ENCODE measurements at places on chromosomes 2 and 18.

GRCh38 chr2:218882866-218883366 is 2.3 kb downstream of the WNT10A start:
- DNase-seq, result no peak

- no peak for DNase-seq
These were observed 104.2 kb downstream of the SH3BP4 start for GRCh38 chr2:235055891-235056516.

- DNase-seq, result no peak
These were observed 38.8 kb downstream of the ZNF519 start for GRCh38 chr18:14093307-14093915.

- DNase-seq, result no peak
These were observed 52.0 kb downstream of the EIPR1 start for GRCh38 chr2:3325458-3326181.
